ENCODE measurements at places on chromosomes 13 and 19.

DNA sequence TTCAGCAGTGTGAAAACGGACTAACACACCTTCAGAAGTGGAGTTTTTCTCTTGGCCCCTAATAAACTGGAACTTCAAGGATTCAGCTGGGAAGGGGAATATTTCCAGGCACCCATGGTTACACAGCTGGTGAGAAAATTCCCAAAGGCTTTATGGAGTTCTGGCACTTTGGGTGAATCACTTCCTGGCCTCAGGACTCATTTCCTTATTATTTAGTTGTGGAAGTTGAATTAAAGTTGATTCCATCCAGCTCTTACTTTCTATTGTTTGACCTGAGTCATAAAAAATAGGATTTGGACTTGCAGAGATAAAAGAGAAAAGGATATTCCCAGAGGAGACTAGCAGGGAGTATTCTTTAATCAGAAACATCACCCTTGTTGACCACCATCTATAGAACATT, 882.1 kb downstream of the UQCRFS1 start:
- DNase-seq: peak; percentile 93

GRCh38 chr19:35783469-35784434, 8.4 kb downstream of the ARHGAP33 start:
- DNase-seq: no peak

DNA sequence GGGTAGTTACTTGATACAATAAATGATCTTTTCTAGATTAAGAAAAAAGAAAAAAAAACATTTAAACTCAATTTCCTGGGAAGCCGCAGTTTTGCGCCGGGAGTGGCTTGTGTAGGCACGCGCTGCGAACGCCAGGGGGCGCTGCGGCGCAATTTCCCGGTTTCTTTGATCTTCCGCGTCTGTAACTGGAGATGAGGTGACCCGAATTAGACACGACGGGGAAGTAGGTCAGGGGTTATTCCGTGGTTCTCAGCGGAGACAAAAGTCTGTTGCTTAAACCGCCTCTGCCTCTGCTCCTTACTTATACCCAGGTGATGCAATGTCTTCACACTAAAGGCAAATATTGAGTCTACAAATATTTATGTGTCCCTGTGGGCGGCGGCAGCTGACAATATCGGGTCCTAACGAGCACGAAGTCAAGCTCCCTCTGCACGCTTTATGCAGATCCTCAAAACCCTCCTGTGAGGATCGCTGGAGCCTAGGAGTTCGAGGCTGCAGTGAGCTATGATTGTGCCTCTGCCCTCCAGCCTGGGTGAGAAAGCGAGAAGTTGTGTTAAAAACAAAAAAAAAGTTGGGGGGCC, 15.2 kb downstream of the STXBP2 start:
- DNase-seq: peak; percentile 57

DNA sequence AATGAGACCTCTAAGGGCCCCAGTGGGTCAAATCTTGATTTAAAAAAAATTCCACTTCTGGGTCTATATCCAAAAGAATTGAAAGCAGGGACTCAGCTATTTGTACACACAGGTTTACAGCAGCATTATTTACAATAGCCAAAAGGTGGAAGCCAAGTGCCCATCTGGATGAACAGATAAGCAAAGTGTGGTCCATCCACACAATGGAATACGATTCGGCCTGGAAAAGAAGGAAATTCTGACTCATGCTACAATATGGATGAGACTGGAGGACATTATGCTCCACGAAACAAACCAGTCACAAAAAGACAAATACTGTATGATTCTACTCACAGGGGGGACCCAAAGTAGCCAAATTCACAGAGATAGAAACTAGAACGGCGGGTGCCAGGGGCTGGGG, 76.7 kb downstream of the CACNA1A start:
- no peak for DNase-seq

DNA sequence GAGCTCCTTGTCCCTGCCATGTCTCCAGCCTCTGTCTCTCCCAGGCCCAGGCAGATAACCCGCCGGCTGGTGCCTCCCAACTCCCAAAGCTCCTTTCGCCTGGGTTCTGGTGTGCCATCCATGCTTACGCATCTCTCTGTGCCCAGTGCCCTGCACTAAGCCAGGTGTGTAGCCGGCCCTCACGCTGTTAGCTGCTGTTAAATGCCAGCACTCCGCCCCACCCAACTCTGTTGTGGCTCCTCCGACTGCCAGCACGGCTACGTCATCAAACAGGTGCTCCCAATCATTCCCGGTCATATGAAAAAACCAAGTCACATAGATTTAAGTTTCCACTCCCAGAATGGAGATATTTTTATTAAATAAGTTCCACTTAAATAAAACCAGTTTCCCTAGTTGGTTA, 7.0 kb upstream of the HSPH1 start:
- DNase-seq: no peak
